ENCODE measurements at places on chromosomes 6 and 20.

DNA sequence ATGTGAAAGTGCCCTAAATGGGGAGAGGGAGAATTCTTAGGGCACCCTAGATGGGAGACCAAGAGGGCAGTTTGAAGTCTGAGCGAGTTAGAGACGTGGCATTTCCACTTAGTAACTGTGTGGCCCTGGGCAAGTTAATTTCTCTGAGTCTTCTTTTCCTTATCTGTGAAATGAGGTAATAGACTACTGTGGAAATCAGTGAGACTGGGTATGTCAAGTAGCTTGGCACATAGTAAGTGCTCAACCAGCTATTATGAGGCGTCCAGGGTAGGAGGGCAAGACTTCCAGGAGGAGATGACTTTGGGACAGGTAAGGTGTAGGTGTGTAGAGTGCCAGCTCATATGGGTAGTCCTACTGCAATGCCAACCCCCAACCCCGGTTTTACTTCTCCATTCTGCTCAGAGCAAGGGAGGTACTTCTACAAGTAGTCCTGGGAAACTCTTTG lies 770 bp downstream of the KIF3B start:
- no peak for DNase-seq

- no peak for DNase-seq
Observed at GRCh38 chr6:128821116-128821515, 61.8 kb upstream of the LAMA2 start.

GRCh38 chr20:49768204-49769047 lies 44.2 kb upstream of the SLC9A8 start:
- no peak for DNase-seq

DNA sequence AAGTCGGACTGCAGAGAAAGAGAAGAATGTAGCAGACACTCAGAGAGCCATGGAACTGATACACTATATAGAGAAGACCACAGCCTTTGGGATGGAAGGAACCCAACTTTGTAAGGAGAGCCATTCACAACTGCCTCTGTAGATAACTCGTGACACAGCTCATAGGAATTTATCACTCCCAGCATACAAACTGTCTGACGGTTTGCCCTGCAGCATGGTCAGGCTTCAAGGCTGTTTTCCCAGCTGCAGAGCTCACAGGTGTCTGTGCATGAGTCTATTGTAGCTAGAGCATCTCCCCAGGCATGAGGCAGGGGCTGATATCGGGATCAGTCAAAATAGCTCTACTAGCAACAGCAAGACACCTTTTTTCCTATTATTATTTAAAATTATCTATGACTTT lies 130.5 kb upstream of the DTNBP1 start:
- DNase-seq, result no peak

- no peak for DNase-seq
Observed at GRCh38 chr20:2576317-2576727, 39.9 kb downstream of the TMC2 start.

DNA sequence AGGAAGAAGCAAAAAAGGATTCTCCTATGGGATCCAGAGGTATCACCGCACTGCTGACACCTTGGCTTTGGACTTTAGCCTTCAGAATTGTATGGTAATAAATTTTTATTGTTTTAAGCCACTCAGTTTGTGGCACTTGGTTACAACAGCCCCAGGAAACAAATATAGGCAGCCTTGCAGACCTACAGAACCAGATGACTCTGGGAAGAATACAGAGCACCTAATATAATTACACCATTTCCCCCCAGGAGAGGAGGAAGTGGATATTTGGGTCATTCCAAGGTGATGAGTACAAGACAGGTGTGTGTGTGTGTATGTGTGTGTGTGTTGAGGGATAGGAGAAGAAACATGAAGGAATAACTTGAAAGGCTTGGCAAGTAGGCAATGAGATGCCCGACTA lies 84.2 kb upstream of the ENPP5 start:
- no peak for DNase-seq

DNA sequence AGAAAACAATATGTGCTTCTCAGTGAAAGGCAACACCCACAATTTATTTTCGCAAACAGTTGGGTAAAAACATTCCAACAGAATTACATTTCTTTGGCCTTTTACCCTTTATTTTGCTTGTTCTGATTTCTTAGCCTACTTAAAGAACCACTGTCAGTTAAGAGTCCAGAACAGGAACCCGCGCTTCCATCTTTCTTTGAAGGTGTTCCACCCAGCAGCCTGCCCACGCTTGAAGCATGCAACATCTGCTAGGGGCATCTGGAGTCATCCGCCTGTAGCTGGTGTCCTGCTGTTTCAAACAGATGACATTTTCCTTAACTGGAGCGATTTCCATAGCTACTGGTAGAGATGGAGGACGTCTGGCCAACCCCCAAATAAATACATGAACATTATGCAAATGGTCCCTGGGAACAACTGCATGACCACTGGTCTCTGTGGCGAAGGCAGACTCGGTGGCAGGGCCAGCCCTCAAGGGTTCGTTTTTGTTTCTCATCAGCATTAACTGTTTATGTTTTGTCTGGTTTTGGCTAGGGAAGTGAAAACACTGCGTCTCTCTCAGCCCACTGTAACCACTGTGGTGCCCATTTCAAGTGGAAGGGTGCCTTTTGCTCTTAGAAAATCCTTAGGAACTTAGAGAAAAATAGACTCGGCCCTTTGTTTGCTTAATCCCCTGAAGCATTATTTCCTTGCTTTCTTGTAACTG lies 51.6 kb downstream of the LAMA4 start:
- no peak for DNase-seq

DNA sequence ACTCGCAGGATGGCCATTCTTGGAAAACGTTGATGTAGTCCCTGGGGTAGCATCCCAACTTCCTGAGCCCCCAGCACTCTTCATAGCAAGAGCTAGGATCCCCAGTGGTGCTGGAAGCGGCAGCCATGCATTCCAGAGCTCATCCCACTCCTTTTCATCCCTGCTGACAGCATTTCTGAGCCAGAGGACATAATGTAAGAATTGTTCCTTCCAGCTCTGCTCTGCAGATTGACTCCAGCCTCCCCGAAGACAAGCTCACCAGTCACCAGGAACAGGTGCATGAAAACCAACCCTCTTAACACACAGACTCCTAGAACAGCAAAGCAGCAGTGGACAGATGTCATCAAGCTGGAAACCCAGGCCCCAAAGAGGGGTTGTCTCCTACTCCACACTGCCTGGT lies 3.8 kb downstream of the SLC13A3 start:
- no peak for DNase-seq

DNA sequence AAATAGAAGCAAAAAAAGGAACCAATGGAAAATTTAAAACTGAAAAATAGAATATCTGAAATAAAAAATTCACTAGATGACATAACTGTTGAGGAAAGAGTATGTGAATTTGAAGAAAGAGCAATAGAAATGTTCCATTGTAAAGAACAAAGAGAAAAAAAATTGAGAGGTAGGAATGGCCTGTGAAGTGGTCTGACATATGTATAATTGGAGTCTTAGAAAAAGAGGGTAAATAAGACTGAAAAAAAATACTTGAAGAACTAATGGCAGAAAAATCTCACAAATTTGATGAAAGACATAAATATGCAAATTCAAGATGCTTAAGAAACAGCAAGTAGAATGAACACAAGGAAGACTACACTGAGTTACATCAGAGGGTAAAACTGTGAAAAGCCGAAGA lies 93.4 kb downstream of the QKI start:
- no peak for DNase-seq

GRCh38 chr6:28355743-28356665 lies 6.3 kb downstream of the ZKSCAN3 start:
- peak; percentile 20 for DNase-seq

Measured in stimulated activated CD8-positive, alpha-beta memory T cell treated with anti-CD3 and anti-CD28 coated beads, Interleukin-4, amount 100 ng/mL, for 1 hour (primary cell).